ENCODE measurements at places on chromosomes 13 and 19.

DNA sequence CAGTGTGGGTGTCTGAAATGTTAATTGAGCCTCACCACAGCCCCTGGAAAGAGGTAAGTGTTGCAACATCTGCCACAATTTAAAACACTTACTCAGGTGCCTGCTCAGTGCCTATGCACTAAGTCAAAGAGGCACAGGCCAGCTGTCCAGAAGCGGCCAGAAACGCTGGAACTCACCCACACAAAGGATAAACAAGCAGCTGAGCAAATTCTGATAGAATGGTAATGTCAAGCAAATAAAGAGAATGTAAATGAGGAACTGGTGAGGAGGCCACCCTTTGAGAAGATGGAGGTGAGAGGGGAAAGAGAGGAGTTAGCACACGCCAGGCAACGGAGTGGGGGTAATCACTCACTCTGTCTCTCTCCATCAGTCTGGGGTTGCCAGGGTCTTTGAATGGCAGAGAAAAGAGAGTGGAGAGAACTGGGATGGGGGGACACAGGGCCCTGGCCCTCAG, 67.7 kb upstream of the SERP2 start:
- DNase-seq, result no peak

- DNase-seq, result no peak
Observed at GRCh38 chr19:33175886-33176669, 18.1 kb upstream of the LRP3 start.

DNA sequence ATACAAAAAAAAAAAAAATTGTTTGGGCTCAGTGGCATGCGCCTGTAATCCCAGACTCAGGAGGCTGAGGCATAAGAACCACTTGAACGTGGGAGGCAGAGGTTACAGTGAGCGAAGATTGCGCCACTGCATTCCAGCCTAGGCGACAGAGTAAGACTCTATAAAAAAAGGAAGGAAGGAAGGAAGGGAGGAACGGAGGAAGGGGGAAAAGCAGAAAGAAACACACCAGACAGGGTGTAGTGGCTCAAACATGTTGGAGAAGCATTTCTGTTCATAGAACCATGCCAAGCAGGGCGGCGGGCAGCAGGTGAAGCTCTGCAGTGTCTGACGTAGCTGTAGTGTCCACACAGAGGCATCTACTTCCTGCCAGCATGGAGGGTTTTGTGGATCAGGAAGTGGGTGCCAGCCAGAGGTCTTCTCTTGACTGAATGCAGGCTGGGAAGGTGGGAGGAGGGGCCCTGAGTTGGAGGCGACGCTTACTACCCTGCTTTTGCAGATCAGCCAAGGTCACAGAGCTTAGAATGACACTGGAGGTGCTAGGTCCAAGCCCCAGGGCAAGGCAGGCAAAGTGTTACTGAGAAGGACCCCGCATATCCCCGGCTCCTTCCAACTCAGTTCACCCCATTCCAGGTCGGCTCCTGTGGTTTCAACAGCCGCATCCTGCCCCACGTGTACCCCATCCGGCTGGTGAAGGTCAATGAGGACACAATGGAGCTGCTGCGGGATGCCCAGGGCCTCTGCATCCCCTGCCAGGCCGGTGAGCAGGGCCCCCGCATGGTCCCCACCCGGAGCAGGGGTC, 11.6 kb upstream of the PGLS start:
- DNase-seq, result no peak

DNA sequence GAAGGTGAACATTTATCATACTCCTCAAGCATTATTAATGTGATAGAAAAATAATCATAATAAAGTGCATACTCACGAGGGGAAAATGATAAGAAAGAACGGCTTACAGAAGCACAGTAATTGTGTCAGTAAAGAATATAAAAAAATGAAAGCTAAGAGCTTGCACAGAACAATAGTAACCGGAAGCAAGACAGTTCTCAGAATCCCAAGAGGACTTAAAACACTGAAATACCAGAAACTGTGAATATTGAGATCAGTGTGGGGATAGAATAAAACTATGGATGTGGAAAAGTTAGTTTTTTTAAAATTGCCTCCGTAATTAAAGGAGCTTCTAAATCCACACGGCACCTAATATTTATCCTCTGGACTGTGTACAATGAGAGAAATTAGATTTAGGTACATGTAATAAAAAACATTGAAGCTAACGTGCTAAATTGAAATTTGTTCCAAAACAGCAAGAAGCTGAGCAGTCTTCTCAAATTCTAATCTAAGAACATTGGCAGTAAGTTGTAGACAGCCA, 482.7 kb downstream of the SLITRK6 start:
- no peak for DNase-seq

- DNase-seq, result no peak
Observed at GRCh38 chr19:791007-791566, 6.2 kb upstream of the PTBP1 start.

DNA sequence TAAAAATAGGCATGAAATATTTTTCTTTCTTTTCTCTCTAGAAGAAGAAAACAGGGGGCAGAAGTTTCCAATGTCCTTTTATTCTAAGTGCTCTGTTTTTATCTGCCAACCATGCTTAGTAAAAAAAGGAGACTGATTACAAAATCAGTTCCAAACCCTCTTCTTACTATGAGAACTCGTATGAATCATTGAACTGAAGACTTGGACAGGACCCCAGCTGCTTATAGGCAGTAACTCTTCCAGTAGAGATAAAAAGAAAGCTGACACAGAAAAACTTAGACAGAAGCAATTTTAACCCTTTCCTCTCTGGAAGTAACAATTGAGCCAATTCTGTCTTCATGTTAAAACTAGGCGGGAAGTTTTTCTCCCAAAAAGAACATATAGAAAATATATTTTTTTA, 24.5 kb upstream of the FREM2 start:
- DNase-seq, result no peak
